Lung microvascular endothelial cell (primary cell): ENCODE measurements at places on chromosomes 4 and X.

- peak; percentile 2 for DNase-seq
These were observed 636.9 kb upstream of the BOD1L1 start for GRCh38 chr4:14264437-14264836.

DNA sequence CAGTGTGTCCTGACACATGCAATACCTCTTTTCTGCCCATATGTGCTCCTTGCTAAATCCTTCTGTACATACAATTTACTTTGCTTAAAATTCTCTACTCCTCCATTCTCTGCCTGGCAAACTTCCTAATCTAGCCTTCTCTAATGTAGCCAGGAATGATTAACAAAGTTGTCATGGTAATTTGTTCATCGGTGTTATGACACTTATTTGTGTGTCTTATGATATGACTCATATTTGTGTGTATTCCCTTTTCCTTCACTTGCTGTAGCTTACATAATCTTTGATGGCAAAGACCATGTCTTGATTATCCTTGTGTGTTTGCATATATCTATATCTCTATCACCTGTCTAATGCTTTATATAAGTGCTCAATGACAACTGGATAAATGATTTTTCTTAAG lies 133.3 kb downstream of the COL25A1 start:
- no peak for DNase-seq

GRCh38 chrX:9341291-9342201 lies 123.3 kb upstream of the TBL1X start:
- peak; percentile 59 for DNase-seq

- peak; percentile 90 for DNase-seq
These were observed 74.7 kb downstream of the PAQR3 start for GRCh38 chr4:78864405-78865024.

DNA sequence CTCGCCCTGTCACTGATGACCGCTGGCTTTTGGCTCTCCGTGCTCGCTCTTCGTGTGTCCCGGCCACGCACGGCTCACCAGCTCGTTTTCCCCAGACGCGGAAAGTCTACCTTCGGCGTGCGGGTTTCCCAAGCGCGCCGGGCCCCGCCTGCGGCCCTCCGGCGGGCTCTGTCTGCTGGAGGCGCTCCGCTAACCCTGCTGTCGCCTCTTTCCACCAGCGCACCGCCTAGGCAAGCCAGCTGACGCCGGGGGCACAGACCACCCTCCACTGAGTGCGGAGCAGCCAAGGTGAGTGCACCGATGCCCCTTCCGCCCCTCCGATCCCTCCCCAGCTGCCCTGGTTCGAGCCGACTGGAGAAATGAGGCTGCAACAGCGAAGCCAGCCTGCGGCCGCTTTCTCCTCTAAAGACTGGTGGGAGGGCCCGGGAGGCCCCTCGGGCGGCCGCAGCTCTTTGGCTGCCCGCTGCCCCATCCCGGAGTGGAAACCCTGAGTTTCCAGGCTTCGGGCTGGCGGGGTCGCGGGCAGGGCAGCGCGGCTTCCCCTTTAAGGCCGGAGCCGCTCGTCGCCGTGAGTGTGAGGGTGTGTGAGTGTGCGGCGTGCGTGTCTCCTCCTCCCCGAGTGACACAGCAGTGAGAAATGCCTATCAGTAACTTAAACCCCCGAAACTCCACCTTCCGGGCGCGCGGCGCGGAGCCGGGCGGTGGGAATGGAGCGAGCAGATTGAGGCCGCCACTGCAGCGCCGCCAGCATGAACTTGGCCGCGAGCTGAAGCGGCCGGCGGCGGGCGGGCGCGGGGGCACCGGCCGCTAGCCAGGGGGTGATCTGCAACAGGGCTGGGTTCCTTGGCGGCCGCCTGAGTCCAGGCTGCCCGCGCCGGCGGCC lies at the start of gene MAMLD1:
Gene MAMLD1, plus strand, starts transcription at position 719 of the 883 bp plus-strand sequence. CDS start 82,200 bp downstream, outside the sequence.
- DNase-seq, result peak; percentile 80

DNA sequence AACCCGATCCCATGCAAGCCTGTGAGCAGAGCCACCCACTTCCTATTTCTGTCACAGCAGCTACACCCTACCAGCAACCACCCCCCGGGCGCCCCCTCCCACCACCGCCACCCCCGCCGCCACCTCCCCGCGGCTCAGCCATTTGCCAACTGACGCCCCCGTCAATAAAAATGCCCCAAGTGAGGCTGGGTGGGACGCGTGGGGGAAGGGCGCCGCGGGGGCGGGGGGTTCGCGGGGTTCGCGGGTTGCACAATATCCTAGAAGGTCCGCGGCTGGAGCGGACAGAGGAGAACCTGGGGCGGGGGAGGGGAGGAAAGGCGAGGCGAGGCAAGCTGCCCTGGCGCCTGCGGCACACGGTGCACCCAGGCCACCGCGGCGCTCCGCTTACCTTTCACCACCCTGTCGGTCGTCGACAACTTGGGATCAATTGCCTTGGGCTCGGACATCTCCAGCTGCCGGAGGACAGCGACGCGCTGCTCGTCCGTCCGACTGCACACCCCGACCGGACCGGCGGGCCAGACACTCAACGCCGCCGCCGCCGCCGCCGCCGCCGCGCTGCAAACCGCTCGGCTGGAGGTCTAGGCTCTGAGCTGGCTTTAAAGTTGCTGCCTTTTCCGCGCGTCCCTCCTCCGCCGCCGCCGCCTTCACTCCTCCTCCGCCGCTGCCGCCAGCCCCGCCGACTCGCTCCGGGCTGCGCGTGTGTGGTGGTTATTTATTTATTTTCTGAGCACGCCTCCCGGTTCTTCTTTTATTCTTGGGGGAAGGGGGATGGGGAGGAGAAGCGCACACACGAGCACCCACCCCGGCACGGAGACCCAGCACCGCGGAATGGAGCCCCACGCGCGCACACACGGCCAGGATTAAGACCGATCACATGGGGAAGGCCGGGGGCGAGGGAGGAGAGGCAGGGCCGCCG lies 717 bp downstream of the PPP3CA start:
- peak; percentile 63 for DNase-seq
